ENCODE measurements at places on chromosomes 6 and 20.
A peak's percentile ranks its signal among the peaks of the same experiment; 100 is the strongest.

- peak; percentile 68 for DNase-seq
Observed at GRCh38 chr6:127515234-127515793, 3.8 kb downstream of the MTCL3 start.

DNA sequence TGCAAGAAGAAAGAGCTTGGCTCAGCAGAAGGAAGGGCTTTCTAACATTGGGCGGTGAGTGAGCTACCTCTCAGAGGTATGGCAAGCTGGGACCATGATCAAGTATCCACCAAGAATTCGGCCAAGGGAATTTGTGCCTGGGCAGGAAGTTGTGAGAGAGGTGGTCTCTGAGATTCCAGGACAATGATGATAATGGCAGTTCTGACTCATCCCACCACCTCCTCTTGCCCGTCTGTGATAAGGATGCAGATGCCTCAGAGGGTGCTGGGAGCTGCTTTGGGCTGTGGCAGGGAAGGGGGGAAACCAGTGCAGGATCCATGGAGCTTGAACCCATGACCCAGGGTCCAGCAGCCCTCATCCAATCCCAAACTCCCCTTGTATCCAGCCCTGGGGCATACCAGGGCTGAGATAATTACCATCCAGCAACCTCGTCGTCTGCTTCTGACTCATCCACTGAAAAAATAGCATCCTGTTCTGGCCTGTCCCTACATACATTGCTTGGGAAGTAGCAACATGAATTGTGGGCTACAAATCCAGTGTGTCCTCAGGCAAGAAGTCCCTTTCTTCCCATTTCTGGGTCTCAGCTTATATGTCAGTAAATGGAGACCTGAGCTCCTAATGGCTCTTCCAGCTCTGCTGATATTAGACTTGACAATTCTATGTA, 5.9 kb downstream of the TGM6 start:
- DNase-seq, result peak; percentile 79

- no peak for DNase-seq
Observed at GRCh38 chr6:168870982-168871381, 382.7 kb downstream of the THBS2 start.

DNA sequence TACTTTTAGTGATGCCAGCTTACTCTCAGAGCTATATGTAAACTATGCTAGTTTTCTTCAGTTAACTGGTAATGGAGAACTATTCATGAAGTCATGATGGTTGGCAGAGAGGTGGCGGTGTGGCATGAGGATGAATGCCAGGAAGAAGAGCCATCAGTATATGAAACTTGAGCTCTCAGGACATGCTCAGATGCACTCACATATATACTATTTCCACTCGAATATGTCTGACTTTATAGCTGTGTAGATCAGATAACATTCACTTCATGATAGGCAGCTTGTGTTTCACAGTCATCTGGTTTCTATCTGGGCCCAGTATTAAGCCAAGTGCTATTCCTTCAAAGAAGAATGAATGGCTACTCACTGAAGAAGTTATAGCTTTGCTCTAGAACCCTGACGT, 46.2 kb upstream of the CEP85L start:
- no peak for DNase-seq

GRCh38 chr6:90397929-90398674, 101.5 kb upstream of the BACH2 start:
- DNase-seq, result no peak

All from osteoblast (primary cell).